Activated CD4-positive, alpha-beta T cell treated with anti-CD3 and anti-CD28 coated beads, Interleukin-2, amount 50 U/mL, for 4 hours (primary cell): ENCODE measurements at places on chromosomes 2 and 18.

- DNase-seq, result no peak
These were observed 75.0 kb upstream of the RBBP8 start for GRCh38 chr18:22858121-22858520.

DNA sequence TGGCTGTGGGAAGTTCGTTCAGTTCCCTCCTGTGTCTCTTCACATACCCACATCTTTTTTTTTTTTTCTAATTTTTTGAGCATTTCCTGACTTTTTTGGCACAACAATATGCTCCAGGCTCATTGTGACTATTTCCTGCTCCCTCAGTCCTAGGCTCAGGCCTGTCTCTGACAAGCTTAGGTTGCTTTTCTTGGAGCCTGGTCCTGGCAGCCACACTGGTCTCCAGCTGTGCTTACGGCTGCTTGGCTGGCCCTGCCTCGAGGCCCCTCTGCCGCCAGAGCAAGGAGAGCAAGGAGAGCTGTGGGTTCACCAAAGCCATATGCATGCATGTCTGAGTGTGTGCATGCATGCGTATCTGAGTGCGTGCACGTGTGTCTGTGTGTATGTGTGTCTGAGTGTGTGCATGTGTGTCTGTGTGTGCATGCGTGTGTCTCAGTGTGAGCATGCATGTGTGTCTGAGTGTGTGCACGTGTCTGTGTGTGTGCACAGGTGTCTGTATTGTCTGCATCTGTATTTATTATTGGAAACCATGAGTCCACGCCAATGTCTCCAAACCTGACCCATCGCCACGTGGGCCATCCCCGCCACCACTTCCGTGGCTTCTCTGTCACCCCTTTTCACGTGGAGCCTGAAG, 766.1 kb upstream of the SALL3 start:
- no peak for DNase-seq

- no peak for DNase-seq
These were observed 11.2 kb downstream of the NABP1 start for GRCh38 chr2:191688934-191689695.

DNA sequence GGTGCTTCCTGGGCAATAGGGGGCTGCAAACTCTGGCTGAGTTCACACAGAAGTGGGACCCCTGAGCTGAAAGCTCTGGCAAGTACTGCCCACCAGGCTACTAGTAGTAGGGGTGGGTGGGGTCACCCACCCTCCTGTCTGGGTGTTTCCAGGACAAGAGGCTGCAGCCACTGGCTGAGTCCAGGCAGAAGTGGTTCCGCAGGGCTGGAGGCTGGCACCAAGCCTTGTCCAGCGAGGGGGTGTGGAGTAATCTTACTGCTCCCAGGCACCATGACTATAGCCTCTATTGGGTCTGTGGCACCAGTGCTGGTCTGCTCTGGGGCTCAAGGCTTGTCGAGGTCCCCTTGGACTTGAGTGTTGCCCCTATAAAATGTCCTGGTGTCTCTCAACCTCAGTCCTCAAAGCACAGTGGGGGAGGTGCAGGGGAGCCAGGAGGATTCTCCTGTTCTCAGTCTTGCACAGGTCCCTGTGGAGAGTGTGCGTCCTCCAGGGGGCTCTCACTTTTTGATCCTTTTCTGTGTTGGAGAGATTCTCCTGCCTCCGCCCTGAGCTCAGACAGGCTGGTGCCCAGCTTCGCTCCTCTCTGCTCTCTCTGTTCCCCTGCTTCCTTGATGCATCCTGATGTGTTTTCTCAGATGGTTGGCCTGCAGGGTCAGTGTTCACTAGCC, 48.1 kb downstream of the NUP35 start:
- DNase-seq, result no peak

DNA sequence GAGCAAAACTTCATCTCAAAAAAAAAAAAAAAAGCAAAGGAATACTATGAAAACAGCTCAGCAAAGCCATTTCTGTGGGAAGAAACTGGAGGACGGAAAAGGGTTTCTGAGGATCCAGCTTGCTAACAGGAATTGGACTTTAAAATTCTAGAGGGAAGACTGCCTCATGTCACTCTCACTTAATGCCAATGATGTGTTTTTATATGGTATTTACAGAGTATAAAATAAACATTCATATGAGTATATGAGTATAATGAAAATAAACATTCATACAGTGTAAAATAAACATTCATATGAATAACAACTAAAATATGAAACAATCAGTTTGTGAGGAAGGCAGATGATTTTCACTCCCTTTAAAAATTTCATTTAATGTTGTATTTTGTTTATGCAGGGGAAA, 43.9 kb downstream of the CHMP3 start:
- no peak for DNase-seq

DNA sequence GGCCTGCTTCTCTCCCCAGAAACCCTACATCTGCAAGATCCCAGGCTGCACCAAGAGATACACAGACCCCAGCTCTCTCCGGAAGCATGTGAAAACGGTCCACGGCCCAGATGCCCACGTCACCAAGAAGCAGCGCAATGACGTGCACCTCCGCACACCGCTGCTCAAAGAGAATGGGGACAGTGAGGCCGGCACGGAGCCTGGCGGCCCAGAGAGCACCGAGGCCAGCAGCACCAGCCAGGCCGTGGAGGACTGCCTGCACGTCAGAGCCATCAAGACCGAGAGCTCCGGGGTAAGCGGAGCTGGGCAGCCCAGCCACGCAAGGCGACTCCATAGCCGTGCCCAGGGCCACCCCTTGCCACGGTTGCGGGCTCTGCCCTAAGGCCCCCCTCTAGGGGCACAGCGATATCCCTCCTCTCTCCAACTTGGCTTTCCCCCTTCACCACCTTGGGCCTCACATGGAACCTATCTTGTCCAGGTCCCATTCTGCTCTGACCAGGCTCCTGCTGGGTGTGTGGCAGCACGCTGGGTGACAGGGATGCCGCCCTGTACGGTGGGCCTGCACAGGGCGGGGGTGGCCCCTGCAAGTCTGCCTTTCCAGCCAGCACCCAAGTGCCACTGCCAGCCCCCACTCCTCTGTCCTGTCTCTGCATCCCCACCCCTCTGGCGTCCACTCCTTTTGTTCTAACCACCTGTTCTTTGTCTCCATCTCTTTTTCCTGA, 248.9 kb downstream of the GLI2 start:
- no peak for DNase-seq

DNA sequence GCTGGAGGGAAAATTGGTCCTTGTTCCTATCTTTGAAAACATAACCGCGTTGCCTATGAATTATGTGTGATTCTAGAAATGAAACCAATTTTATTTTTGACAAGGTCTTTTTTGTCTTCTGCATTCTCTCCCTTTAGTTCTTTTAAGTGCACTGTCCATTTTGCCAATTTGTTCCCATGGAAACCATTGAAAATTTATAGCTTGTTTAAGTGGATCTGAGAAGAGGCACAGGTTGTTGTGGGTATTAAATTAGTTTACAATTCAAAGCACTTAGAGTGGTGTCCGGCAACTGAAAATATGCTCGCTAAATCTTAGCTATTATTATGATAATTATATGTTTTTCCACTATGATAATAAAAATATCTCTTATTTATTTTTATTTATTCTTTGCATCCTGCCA, 107.5 kb upstream of the FSHR start:
- DNase-seq, result no peak

- no peak for DNase-seq
These were observed 44.6 kb downstream of the MRO start for GRCh38 chr18:50775207-50775606.

DNA sequence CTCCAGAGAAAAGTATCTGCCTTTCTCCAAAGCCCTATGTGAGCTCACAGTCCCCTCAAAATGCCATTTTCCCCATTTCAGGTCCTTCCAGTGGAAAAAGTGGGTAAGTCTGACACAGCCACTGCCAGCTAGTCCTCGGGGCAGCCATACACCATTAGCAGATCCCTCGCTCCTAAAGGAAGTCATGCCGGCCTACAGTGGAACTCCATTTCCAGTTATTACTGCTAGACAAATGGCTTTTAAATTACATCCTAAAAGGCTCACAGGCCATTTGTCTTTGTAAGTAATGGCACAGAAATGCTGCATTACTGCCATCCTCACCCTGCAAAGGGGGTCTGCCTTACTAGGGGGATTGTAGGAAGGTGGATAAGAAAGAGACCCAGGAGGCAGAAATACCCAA, 259.4 kb upstream of the SIX2 start:
- DNase-seq, result no peak

DNA sequence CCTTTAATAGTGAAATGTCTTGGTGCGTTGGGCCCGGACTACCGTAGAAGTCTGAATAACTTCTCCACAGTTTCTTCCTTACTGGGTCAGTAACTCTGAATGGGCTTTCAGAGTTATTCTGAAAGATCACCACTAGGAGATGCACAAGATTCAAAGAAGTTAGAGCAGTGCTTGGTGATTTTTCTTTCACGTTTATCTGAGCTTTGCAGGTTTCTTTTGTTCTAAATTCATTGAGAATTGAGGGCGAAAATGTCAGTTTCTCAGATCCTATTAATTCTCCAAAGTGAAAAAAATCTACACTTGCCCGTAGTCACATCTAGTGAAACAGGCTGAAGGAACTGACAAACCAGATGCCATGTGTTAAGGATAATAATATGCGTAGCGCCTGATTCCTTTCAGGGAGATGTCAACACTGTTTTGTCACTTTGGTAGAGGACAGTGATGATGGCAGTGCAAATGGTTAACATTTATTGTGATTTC, 70.1 kb downstream of the QPCT start:
- DNase-seq, result no peak

DNA sequence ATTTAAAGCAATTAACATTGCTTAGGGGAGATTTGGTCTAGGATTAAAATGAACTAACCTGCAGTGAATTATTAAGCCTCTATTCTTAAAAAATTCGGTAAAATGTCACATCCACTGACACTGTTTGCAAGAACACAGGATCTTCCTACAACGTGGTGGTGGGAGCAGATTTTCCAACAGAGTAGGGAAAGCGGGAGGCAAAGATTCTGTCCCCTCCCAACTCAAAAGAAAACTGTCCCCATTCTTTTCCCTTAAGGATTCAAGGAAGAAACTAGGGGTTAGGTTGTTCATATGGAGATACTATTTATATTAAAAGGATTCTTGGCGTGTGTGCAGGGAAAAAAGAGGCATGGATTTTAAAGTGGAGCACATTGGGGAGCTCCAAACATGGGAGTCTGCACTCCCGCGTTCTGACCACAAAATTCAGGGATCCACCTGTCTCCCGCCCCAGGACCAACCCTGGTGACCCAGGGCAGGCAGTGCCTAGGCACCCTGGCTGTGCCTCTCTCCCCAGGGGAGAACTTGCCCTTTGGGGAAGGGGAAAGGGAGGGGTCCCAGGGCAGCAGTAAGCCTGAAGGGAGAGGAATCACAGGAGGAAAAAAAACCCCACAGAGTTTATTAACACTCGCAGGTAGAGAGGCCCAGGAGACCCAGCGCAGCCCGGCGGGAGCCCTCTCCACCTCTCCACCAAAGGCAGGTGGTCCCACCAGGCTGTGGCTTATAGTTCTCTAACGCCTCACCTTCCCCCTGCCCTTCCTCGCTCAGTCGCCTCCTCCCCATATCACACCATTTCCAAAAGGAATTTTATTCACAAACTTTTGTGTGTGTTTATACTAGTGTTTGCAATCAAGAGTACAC, 2.3 kb downstream of the PTGR3 start:
- DNase-seq, result no peak

DNA sequence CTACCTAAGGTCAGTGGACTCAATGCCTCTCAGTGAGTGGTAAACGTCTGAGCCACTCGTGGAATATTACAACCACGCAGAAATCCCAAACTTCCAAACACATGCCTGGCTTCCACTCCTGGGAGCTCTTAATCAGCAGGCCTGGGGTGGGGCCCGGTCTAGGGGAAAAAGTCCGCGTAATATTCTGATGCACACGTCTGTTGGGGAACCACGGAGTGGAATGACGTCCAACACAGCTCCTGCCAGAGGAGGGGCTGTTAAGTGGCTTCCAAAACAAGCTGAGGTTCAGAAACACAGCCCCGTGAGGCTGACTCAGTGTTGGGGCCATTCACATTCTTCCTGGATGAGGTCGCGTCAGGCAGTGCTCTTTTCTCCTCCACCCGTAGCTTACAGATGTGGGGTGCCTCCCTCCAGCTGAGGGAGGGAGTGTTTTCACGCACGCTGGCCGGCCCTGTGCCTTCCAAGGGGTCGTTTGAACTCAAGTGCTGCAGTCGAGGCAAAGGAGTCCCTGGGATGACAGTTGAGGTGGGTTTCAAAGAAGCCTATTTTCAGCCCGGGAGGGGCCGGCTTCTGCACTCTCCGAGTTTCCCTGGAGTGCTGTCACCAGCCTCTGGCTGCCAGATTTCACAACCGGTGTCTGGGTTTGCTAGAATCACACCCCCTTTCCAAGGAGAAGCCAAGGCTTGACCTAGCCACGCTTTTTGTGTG, 73.1 kb downstream of the ACKR3 start:
- DNase-seq, result no peak

- no peak for DNase-seq
These were observed 1.7 kb downstream of the MARS2 start for GRCh38 chr2:197706839-197707207.
